ENCODE measurements at places on chromosomes 12 and 14.

DNA sequence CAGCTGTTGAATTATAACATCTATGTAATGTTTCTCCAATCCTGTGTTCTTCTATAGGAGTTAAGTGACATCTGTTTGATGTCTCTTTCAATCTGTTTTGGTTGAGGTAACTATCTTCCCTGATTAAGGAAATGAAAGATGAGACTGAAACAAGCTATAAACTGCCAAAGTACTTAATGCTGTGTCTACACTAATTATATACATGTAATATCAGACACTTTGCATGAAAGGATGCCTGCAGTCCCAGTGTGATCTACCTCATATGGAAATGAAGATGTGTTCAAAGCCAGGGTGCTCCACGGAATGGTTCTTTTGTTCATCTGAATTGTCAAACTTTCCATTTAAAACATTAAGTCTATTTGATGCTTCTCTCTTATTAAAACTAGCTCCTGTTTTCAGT is 958.3 kb downstream of the GALC start:
- DNase-seq: no peak
- H3K36me3 ChIP-seq: no peaks in the 10 kb centered on the region
- H3K27ac ChIP-seq: no peak overlapping the region
- no peaks in the 10 kb centered on the region for H3K4me1 ChIP-seq

GRCh38 chr12:122133192-122133950 is 40.6 kb downstream of the IL31 start:
- H3K4me1 ChIP-seq: no peaks in the 10 kb centered on the region
- H3K27me3 ChIP-seq: no peaks in the 10 kb centered on the region
- no peak overlapping the region for H3K4me3 ChIP-seq
- H3K27ac ChIP-seq: no peak overlapping the region

DNA sequence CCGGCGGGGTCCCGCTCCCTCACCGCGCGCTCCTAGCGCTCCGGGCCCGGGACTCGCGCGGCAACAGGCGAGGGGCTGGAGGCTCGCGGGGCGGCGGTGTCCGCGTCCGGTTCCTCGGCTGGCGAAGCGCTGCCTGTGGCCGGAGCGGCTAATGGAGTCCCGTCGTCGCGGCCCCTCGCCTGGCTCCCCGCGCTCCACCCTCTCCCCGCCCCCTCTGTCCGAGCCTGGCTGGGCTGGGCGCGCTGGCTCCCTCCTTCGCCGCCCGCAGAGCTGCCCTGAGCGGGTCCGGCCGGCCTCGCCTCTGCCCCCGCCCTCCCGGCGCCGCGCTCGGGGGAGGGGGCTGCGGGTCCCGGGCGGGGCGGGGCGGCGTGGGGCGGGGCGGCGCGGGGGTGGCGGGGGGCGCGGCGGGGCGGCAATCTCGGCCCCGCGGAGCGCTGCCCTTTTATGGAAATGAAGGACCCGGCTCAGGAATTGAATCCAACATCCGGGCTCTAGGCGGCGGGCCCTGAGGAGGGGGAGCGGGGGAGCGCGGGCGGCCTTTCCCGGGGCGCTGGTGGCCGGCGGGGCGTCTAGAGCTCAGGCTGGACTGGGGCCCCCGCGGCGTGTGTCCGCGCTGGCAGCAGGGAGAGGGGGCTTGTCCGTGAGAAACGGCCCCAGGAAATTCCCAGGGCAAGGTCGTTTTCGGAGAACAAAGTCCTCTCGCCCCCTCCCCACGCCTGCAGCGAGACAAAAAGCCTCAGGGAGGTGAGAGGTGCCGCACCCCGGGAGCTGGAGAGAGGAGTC is at the start of gene FERMT2:
FERMT2 (minus strand) TSS at position 153 of the 783 bp plus-strand sequence. CDS start 482 bp downstream, outside the sequence.
- peak; percentile 72 for DNase-seq
- no peaks in the 10 kb centered on the region for H3K27me3 ChIP-seq
- H3K4me3 ChIP-seq: peak within 1 kb of the TSS; percentile 59
- no peaks in the 10 kb centered on the region for H3K4me1 ChIP-seq
- no peaks in the 10 kb centered on the region for H3K36me3 ChIP-seq

DNA sequence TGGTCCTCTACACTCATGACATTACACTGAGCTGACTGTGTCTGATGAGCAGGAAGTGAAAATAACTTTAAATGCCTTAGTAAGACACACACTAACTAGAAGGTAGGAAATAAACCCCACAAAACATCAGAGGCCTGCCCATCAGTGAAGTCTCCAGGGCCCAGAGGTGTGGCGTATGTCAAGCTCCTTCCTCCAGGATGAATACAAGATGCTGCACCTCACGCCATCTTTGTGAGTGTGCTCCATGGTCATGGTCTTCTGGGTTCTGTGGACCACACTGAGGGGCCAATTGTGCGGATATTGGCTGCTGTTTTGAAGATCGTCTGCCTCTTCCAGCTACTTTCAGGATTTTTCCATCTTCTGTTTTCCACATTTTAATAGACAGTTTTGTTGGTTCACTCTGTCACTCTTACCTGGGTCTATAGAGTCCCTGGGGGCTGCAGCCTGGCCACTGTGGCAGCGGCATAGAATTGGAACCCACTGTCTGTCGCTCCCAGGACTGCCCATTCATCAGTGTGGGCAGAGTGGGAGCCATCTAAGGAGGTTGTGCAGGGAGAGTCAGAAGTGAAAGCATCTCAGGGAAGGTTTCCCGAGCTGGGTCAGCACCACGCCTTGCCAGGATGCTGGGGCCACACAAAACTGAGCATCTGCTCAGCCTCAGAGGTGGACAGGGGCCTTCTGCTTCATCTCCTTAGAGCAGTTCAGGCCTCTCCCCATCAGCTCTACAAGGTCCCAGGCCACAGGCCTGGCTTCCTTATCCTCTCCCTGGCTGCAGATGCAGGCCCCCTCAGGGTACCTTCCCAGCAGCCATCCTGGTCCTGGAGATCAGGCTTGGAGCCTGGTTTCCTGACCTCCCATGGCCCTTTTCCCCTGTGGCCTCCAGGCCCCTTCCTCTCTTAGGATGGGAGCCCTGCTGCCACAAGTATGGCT is 57.5 kb upstream of the C14orf180 start:
- no peaks in the 10 kb centered on the region for H3K36me3 ChIP-seq
- DNase-seq: no peak
- H3K4me1 ChIP-seq: no peaks in the 10 kb centered on the region
- H3K4me3 ChIP-seq: no peak overlapping the region

DNA sequence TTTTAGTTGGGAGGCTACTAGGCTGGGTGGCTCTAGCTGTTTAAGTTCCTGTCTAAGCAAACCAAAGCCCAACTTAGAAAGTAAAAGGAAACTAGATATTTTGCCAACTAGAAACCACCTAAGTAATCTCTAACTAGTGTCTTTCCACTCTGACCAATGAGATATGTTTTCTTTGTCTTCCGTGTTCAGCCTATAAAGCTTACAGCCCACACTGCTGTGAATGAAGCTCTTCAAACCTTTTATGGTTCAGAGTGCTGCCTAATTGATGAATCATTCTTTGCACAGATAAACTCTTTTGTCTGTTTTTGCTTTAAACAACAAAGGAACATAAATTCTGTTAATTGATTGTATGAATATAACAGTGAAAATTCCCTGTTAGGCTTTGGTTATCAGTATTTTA is 66.1 kb downstream of the FUT8 start:
- no peaks in the 10 kb centered on the region for H3K36me3 ChIP-seq
- H3K4me3 ChIP-seq: no peak overlapping the region
- H3K27me3 ChIP-seq: no peaks in the 10 kb centered on the region

DNA sequence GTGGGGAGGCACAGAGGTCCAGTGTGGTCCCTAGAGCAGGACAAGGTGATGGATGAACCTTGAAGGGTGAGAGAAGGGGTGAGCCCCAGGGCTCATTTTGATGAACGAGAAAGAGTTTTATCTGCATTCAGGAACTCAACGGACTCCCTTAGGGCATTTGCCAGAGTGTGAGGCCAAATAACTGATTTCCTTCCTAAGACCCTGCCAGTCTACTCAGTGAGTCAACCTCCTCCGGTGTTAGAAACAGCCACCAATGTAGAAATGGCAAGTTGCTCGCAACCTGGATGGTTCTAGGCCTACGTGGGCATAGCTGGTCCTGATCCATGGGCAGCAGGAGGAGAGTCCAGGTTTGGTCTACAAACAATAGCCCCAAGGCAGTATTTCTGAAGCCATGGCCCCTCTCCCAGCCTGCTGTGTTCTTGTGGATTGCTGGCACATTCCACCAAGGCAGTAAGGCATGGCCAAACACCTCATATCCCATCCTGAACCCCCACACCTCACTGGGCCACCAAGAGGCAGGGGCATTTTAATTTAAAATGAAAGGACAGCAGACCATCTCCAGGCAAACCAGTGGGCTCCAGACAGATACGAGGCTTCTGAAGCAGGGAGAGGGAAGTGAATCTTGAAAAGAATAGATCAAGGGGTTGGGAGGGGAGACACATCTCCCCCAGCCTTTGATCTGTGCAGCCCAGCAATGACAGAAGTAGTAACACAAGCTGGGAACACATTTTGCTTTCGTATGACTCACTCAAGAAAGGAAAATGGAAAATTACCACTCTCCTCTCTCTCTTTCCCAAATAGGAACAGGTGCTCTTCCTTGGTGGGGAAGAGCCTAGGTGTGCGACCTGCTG is 25.4 kb upstream of the TESC start:
- H3K36me3 ChIP-seq: no peaks in the 10 kb centered on the region
- no peaks in the 10 kb centered on the region for H3K4me1 ChIP-seq

- H3K4me1 ChIP-seq: peaks cover 5% of the 10 kb centered on the region
- H3K4me3 ChIP-seq: peak overlapping the region; percentile 76
- peak; percentile 81 for DNase-seq
- H3K36me3 ChIP-seq: no peaks in the 10 kb centered on the region
These were observed 811 bp downstream of the TMCC3 start for GRCh38 chr12:94649349-94650142.

DNA sequence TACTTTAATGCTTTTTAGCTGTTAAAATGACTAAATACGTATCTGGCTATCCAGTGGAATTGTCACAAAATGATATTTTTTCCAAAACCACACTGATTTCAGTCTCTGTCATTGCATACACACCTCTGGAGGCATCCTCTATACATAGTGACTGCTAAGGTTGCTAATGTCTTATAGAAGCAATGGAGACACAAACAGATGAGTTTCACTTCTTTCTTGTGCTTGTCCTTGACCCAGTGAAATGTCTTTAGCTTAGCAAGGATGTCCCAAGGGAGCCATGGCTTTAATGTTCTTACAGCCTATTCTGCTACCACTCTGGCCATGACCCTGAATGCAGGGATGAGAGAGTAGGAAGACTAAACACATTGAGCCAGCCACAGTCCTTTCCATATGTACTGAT is 90.3 kb downstream of the TPH2 start:
- DNase-seq: no peak
- H3K27me3 ChIP-seq: no peaks in the 10 kb centered on the region
- no peaks in the 10 kb centered on the region for H3K4me1 ChIP-seq
- H3K4me3 ChIP-seq: no peak overlapping the region

GRCh38 chr12:7806863-7807487 is 17.8 kb downstream of the NANOG start:
- H3K27ac ChIP-seq: no peak overlapping the region
- no peak overlapping the region for H3K4me3 ChIP-seq
- DNase-seq: peak; percentile 31
- no peaks in the 10 kb centered on the region for H3K4me1 ChIP-seq

DNA sequence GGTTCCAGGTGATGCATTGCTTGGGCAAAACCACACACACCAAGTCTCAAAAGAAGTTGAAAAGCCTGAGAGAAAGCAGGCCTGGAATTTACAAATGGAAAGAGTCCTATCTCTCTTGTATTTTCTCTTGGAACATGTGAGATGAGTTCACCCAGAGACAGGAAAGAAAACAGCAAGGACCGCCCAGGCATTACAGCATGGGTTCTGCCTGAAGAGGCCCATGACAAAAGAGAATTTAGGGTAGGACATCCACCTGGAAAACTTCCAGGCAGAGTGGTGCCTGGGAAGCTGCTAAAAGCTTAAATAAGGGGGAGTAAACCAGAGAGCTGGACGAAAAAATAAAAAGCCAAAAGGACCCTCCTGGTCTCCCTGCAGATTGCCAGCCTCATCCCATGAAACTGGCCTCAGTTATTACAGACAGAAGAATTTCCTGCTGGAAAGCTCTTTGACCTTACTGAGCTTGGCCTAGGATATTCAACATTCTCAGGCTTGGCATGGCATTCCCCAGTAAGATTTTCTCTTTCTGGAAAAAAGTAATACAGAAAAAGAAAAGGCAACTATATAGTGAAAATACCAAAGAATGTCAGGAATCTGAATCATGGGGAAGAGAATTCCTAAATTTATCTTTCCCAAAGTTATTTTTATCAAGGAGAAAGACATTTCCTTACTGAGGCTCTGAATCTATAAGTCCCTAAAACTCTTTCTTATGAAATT is 121.3 kb upstream of the NUDT4 start:
- no peak for DNase-seq
- H3K36me3 ChIP-seq: no peaks in the 10 kb centered on the region
- H3K4me1 ChIP-seq: no peaks in the 10 kb centered on the region
- no peak overlapping the region for H3K27ac ChIP-seq
- H3K4me3 ChIP-seq: no peak overlapping the region

- peak overlapping the region; percentile 88 for H3K27ac ChIP-seq
- no peaks in the 10 kb centered on the region for H3K36me3 ChIP-seq
- H3K4me1 ChIP-seq: peaks cover 13% of the 10 kb centered on the region
- no peaks in the 10 kb centered on the region for H3K27me3 ChIP-seq
- no peak for DNase-seq
These were observed 803 bp downstream of the NOP9 start for GRCh38 chr14:24300326-24300980.
